ENCODE measurements at places on chromosomes 3 and 15.

DNA sequence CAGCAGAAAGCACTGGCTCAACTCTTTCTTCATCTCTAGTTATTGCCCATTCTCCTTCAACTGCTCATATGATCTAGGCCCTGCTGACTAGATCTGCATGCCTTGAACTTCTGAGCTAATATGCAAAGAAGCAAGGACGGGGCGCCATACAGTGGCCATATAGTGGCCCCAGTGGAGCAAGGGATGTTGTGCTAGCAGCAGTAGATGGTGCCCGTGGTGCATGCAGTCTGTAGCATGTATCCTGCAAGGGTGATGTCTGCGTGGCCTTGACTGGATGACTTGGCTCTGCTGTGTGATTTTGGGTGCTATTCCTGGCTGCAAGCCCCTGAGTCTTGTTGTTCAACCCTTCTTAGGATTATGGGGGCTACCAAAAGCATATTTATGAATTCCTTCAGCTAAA lies 12.2 kb upstream of the NMD3 start:
- no peak for DNase-seq

GRCh38 chr15:59298225-59298853 lies 74.3 kb downstream of the MYO1E start:
- DNase-seq, result no peak

GRCh38 chr3:107798381-107798780 lies 275.6 kb downstream of the BBX start:
- no peak for DNase-seq

DNA sequence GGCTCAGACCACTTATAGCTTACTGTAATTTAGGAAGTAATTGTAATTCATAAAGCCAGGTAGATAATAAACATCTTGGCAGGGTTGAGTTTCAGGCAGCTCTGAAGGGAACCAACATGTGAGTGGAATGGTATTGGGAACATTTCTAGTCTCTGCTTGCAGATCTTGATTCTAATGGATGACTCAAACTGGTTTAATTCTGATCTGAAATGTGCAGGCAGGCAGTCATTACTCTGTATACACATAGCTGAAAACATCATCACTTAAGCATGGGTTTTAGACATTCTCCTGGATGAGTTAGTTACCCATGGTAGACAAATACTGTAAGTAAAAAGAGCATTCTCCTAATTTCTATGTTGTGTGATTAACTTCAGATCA lies 317.0 kb upstream of the TPRG1 start:
- no peak for DNase-seq

- DNase-seq, result no peak
Observed at GRCh38 chr3:154338570-154338969, 14.3 kb upstream of the DHX36 start.

- no peak for DNase-seq
Observed at GRCh38 chr3:51887620-51888019, 12.2 kb upstream of the IQCF5 start.

- DNase-seq, result no peak
Observed at GRCh38 chr3:52323526-52324295, 7.6 kb downstream of the DNAH1 start.

DNA sequence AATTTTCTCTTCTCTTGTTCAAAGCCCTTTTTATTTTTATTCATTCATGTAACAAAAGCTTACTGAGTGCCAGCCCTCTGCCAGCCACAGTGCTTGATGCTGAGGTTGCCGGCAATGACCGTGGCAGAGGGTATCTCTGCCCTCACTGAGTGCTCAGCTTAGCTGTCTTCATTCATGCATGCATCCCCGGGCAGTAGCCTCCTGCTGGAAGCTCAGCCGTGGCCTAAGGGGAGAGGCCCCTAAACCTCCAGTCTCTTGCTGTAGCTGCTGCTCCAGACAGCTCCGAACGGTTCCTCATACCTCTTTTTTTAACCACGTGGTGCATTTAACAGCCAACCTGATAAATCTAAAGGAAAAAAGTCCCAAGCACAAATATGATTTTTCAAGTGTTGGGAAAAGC lies 34.6 kb upstream of the CCDC66 start:
- no peak for DNase-seq

DNA sequence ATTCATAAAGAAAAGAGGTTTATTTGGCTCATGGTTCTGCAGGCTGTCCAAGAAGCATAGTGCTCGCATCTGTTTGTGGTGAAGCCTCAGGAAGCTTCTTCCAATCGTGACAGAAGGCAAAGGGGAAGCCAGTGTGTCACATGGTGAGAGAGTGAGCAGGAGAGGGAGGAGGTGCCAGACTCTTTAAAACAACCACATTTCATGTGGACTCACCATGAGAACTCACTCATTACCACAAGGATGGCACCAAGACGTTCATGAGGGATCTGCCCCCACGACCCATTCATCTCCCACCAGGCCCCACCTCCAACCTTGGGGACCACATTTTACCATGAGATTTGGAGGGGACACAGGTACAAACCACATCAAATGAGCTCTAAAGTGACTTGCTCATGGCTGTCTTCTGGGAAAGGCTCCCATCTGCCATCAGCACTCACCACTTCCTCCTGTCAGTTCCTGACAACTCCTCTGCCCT lies 327.3 kb upstream of the TLE3 start:
- no peak for DNase-seq

DNA sequence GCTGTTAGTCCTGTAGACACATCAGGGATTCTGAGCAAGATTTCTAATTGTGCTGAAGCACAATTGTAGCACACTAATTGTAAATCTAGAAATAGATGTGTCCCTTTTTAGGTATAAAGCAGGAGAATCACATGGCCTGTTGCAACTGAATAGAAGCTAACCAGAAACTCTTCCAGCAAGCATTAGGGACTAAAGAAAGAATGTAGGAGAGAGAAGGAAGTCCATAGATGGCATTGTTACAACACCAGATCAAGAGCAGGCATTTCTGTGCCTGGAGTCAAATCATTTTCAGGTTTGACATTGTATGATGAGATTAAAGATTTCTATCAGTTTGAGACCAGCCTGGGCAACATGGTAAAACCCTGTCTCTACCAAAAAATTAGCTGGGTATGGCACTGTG lies 27.4 kb downstream of the CALML4 start:
- no peak for DNase-seq

DNA sequence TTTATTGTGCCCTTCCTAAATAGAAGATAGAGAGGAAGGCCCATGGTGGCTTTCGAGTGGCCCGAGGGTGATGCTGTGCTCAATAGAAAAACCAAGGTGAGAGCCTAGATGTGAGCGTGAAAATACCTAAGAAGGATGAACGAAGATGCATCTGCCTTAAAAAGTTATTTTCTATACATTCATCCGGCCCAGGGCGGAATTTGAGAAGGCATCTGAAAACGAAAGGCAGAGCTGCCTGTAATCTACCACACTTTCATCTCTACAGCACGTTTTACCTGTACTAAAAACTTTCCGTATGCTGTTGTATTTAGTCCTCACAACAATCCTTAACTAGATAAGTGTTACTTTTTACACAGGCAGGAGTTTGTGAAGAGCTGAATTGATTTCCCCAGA lies 1.4 kb downstream of the DUT start:
- no peak for DNase-seq

- DNase-seq, result no peak
Observed at GRCh38 chr3:32886296-32886695, 65.1 kb upstream of the CCR4 start.

GRCh38 chr15:92845126-92845508 lies 55.0 kb upstream of the CHD2 start:
- no peak for DNase-seq

GRCh38 chr15:60215225-60215963 lies 182.4 kb downstream of the ANXA2 start:
- no peak for DNase-seq

GRCh38 chr3:145429546-145429945 lies 731.4 kb downstream of the PLOD2 start:
- DNase-seq, result no peak

- no peak for DNase-seq
Observed at GRCh38 chr3:67118635-67119034, 120.5 kb downstream of the KBTBD8 start.

Data from NCI-H446 (cell line).